ENCODE measurements at places on chromosomes 4 and X. TPM values are rescaled to one million over a fixed set of nuclear protein-coding genes. Genes with fewer than 3 reads are reported as not detected.
A peak's percentile ranks its signal among the peaks of the same experiment; 100 is the strongest.

The SLC6A8 gene
- 37.6 TPM for total RNA-seq

The DCAF12L2 gene
- total RNA-seq: not detected

The SEPTIN6 gene
- 43.7 TPM for total RNA-seq

The NALF2 gene
- not detected for total RNA-seq

The UGT2A3 gene
- not detected for total RNA-seq

The STK26 gene
- 41.1 TPM for total RNA-seq

The UBE2D3 gene
- total RNA-seq: 154 TPM

The P2RY4 gene
- 0.65 TPM for total RNA-seq

The ASB12 gene
- not detected for total RNA-seq

The ITGB1BP2 gene
- total RNA-seq: 5.2 TPM

The DDIT4L gene
- 1.0 TPM for total RNA-seq

The FGFBP1 gene
- 11.1 TPM for total RNA-seq

DNA sequence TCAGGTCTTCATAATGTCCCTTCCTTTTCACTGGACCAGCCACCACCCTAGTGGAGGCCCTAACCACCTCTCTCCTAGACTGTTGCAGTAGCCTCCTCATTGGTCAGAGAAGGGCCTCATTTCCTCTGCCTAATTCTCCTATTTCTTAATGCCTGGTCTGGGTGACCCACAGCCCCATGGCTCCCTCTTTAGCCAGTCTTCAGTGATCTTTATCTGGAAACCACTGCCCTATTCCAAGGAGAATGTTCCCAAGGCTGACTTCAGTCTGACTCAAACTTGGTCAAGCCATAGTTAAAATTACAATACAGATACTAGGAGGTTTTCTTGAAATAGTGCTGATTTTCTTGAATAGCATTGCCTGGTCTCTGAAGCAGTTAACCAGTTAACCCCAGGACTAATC is 53.6 kb upstream of the PRPS1 start:
- no peak overlapping the region for H3K4me3 ChIP-seq
- H3K27ac ChIP-seq: peak overlapping the region; percentile 95
- DNase-seq: no peak
- H3K36me3 ChIP-seq: no peaks in the 10 kb centered on the region

- no peaks in the 10 kb centered on the region for H3K27me3 ChIP-seq
- no peaks in the 10 kb centered on the region for H3K36me3 ChIP-seq
- no peak for DNase-seq
- no peaks in the 10 kb centered on the region for H3K4me1 ChIP-seq
Measured at GRCh38 chr4:97330917-97331316, 812.4 kb downstream of the STPG2 start.

DNA sequence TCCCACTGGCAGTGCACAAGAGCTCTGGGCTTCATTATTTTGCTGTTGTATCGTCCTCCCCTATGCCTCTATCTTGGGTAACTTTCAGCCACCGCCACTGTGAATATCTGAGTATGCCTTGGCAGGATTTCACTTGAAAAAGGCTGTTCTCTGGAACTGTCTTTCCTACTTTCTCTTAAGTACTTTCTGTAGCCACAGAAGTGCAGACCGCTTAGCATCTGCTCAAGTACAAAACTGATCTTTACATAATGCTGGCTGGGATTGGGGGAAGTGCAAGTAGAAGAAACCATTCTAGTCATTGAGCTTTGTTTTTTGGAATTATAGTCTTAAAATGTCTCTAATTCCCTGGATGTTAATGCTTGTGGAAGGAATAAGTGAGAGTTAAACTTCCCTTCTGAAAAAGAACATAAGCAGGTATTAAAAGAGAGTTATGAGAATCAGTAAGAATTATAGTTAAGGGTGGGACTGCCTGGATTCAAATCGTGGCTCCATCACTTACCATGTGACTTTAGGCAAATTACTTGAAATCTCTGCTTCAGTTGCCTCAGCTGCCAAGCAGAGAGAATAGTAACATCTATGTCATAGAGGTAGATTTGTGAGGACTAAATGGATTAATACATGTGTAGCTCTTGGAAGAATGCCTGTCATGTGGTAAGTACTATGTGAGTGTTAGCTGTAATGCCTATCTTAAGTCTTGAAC is 77.5 kb downstream of the MID1IP1 start:
- H3K27me3 ChIP-seq: no peaks in the 10 kb centered on the region

GRCh38 chrX:40368611-40369061 is 212.1 kb upstream of the ATP6AP2 start:
- no peak overlapping the region for H3K4me3 ChIP-seq
- no peaks in the 10 kb centered on the region for H3K36me3 ChIP-seq
- no peak for DNase-seq
- no peak overlapping the region for H3K27ac ChIP-seq
- no peaks in the 10 kb centered on the region for H3K27me3 ChIP-seq
- no peaks in the 10 kb centered on the region for H3K4me1 ChIP-seq

GRCh38 chr4:183691006-183691405 is 31.9 kb downstream of the TRAPPC11 start:
- H3K27ac ChIP-seq: no peak overlapping the region
- H3K4me3 ChIP-seq: no peak overlapping the region
- no peak for DNase-seq
- no peaks in the 10 kb centered on the region for H3K27me3 ChIP-seq
- no peaks in the 10 kb centered on the region for H3K4me1 ChIP-seq

DNA sequence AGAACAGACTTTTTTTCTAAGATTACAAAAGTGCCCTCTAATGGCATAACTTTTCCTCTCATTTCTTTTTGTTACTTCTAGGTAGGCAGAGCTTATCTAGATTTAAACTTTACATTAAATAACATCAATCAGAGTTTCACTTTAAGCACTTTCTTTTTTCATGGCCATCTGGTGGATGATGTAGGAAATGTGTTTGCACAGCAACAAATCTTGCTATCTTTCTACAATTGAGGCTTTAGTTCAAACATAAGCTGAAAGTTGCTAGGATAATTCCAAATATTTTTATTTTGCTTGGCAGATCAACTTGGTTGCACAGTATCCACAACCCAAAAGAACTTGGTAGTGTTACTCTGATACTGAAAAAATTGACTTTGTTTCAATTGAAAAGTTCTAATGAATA is 22.0 kb downstream of the NDNF start:
- no peak overlapping the region for H3K27ac ChIP-seq
- H3K4me1 ChIP-seq: no peaks in the 10 kb centered on the region
- H3K4me3 ChIP-seq: no peak overlapping the region
- DNase-seq: no peak

DNA sequence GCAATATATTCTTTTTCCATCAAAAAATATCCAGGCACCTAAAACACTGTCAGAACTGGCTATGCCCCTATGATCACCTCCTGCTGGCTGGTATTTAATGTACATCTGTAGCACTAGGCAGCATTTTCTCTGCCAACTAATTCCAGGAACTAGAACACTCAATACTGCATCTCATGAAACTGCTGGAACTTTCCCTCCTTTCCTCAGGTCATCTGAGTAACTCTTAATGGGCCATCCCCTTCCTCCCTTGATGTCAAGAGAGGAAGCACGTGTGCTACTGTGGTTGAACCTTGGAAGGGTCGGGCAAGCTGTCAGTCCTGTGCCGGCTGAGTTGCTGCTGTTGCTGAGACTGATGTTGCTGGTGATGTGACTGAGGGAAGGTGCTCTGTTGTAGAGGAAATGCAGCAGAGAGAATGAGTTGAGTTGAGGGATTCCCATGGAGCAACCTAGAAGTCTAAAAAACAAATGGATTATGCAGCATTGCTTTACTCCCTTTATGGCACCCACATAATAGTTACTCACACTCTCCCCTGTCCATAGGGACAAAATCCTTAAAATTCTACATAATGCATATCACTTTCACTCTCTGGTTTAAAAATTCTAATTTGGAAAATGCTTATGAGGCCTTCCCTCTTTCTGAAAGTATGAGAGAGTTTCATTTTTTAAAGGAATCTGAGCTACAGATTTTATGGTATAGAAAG is 39.5 kb downstream of the TMEM165 start:
- no peaks in the 10 kb centered on the region for H3K4me1 ChIP-seq
- H3K36me3 ChIP-seq: no peaks in the 10 kb centered on the region
- DNase-seq: no peak
- H3K4me3 ChIP-seq: no peak overlapping the region

DNA sequence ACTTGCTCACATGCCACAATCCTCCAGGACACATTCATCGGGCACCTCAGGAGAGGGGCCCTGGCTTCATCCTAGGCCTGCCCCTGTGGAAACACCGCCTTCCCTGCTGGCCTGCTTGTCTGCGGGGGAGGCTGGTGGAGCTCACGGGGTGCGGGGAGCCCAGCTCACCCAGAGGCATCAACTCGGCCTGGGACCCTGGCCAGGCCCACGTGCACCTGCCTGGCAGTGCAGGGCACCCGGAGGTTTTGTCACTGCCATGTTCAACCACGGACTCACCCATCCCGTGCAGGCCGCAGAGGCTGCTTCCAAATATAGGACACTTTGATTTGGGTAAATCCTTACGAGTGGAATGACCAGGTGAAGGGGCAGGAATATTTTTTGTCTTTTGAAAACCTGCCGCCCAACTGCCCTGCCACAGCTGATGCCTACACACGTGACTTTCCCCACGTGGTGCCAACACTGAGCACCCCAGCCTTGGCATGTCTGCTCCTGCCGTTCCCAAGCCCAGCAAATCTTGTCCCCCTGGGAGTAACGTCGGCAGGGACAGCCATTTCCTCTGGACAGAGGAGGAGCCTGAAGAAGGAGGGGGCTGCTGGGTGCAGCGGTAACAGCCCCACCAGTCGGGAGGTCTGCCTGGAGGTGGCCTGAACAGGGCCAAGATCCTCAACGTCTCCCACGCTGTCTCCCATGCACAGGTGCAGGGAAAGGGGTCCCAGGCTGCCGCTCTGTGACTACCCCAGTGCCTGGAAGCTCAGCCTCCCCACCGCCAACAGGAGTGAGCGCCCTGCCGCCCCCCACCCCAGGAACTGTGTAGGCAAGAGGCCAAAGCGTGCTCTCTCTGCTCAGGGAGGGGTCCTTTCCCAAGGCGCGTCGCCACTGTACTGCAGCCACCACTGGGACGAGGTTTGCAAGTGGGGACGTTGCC is 8.5 kb downstream of the MXD4 start:
- H3K4me3 ChIP-seq: no peak overlapping the region
- DNase-seq: no peak
- no peak overlapping the region for H3K27ac ChIP-seq
- H3K27me3 ChIP-seq: no peaks in the 10 kb centered on the region
- no peaks in the 10 kb centered on the region for H3K4me1 ChIP-seq
- H3K36me3 ChIP-seq: no peaks in the 10 kb centered on the region

DNA sequence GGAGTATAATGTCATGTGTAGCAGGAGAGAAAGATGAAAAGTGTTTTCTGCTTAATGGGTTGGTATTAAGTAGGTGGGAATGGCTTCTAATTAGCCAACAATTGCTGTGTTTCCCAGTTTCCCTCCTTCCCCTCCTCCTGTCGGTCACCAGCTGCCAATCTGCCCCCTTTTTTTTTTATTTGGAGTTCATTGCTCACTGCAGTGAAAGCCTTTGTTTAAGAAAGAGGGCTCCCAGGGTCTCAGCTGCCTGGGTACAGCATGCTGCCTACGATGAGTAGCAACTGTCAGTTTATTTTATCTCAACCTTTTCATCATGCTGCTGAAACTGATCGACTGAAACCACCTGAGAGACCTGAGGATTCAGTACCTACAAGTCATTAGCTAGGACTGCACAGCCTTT is 149.0 kb downstream of the POU4F2 start:
- H3K27me3 ChIP-seq: no peaks in the 10 kb centered on the region
- no peak overlapping the region for H3K4me3 ChIP-seq
- no peaks in the 10 kb centered on the region for H3K36me3 ChIP-seq
- H3K4me1 ChIP-seq: no peaks in the 10 kb centered on the region
- no peak for DNase-seq

DNA sequence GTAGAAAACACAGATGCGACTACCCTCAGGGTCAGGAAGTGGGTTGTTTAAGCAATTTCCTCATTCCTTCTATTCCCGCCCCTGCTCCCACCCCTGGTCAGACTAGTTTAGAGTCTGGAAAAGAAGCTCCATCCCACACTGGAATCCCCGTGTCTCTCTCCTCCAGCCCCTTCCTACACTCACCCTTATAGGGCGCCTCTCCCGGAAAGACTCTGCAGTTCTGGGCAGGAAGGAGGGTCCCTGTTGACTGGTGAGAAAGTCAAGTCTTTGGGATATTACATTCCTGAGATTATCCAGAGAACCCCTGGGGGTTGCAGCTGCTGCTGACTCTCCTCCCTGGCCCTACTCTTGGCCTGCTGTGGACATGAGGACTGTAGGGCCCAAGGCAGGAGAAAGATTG is 11.9 kb downstream of the STARD8 start:
- DNase-seq: no peak
- no peaks in the 10 kb centered on the region for H3K36me3 ChIP-seq
- no peak overlapping the region for H3K27ac ChIP-seq
- H3K27me3 ChIP-seq: no peaks in the 10 kb centered on the region
- H3K4me1 ChIP-seq: no peaks in the 10 kb centered on the region

DNA sequence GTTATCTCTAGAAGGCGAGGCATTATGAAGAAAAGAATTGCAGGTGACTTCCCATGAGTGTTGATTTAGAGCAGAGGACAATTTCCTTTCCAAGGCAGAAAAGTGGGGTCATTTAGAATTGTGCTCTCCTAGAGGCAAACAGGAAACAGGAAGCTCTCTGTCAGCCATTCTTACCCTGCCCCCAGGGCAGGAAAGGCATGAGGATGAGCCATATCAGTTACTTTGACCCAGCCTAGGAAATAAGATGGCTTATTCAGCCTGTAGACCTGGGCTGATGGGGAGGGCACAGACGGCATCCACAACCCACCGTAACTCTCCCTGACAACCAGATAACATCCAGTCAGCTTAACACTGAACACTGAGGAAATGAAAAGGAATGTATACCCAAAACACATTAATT is 88.8 kb upstream of the KDR start:
- no peaks in the 10 kb centered on the region for H3K27me3 ChIP-seq
- H3K4me1 ChIP-seq: no peaks in the 10 kb centered on the region
- no peaks in the 10 kb centered on the region for H3K36me3 ChIP-seq
- no peak overlapping the region for H3K4me3 ChIP-seq
- no peak for DNase-seq

- H3K27me3 ChIP-seq: no peaks in the 10 kb centered on the region
- H3K4me1 ChIP-seq: no peaks in the 10 kb centered on the region
- no peaks in the 10 kb centered on the region for H3K36me3 ChIP-seq
- no peak overlapping the region for H3K4me3 ChIP-seq
Measured at GRCh38 chr4:45831692-45832091, 292.2 kb downstream of the GABRG1 start.

GRCh38 chr4:56222514-56222913 is 164.8 kb downstream of the AASDH start:
- no peaks in the 10 kb centered on the region for H3K4me1 ChIP-seq
- H3K36me3 ChIP-seq: no peaks in the 10 kb centered on the region
- H3K4me3 ChIP-seq: no peak overlapping the region
- no peak overlapping the region for H3K27ac ChIP-seq
- H3K27me3 ChIP-seq: no peaks in the 10 kb centered on the region
- DNase-seq: no peak

DNA sequence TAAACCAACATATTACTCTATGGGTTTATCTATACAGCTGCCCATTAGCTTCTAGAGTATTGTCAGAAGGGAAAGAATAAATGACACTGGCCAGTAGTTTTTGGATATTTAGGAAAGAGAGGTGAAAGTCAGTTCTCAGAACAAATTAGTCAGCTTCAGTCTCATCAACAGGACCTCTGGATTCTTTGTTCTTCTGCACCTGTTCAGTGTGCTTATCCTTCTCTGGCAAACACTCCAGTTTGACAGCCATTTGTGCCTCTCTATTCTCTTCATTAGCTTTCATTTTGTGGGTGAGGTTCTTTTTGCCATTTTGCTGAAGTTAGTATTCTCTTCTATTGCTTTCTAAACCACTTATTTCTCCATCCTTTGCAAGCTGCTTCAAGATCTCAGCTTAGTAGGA is 107.0 kb downstream of the PCDH18 start:
- no peak overlapping the region for H3K4me3 ChIP-seq
- no peaks in the 10 kb centered on the region for H3K27me3 ChIP-seq
- DNase-seq: no peak
